ENCODE measurements at places on chromosomes 12 and 14.

GRCh38 chr12:131331148-131331750, 377.5 kb downstream of the ADGRD1 start:
- no peak for DNase-seq

GRCh38 chr12:27627123-27627852, 69.0 kb upstream of the REP15 start:
- DNase-seq = no peak

- no peak for DNase-seq
These were observed 15.5 kb upstream of the ZNF268 start for GRCh38 chr12:133165776-133166175.

- peak; percentile 45 for DNase-seq
These were observed 215.4 kb downstream of the PELI2 start for GRCh38 chr14:56333359-56334292.

- DNase-seq = no peak
These were observed 8.8 kb downstream of the DDX47 start for GRCh38 chr12:12821975-12822374.

- DNase-seq = no peak
These were observed 14.2 kb upstream of the DLK1 start for GRCh38 chr14:100712490-100712889.

GRCh38 chr14:95918466-95918865, 41.8 kb downstream of the TUNAR start:
- DNase-seq = no peak

DNA sequence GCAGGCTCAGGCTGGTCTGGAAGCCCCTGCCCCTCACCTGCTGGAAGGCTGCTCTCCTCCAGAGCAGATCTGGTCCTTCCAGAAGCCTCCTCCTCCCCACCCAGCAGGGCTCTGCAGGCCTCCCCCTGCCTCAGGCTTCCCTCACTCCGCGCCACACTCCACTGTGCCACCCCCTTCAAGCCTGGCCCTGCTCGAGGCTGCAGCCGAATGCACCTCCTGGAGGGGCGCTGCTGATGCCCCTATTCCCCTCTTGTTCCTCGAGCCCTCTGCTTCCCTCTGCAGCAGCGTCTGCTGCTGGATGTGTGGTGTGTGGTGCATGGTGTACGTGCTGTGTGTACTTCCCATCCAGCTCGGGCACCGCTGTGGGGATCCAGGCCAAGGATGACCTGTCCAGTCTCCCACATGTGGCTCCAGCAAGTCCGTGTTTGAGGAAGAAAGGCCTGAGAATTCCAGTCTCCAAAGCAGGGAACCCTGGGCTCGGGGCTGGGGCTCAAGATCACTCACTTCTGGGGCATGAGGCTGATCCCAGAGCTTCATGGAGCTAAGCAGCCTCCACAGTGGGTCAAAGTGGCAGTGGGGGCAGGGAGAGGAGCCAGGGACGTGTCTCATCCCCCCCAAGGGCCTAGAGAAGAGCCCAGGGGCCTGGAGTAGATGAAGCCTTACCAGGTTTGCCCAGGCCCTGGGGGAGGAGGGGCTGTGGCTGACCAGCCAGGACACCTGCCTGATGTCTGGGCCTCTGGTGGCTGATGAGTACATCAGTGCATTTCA, 136.0 kb upstream of the C14orf180 start:
- DNase-seq = no peak

GRCh38 chr14:28361486-28361885, 405.1 kb upstream of the FOXG1 start:
- DNase-seq = no peak

DNA sequence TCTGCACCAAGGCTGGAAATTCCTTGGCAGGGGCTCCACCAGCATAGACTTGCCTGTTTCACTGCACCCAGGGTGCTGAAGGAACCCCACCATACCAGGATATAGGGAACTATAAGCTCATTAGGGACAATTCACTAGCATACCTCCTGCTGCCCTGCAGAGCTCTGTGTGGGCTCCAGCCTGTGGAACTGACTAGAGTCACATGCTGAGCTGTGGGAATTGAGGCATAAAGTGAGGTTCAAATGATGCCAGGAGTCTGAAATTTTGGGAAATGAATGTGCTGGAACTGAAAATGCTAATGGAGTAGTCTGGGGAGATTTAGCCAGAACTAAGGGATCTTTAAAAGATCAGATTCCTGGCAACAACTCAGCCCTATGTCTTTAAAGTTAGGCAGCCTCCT, 7.3 kb upstream of the EMP1 start:
- DNase-seq = no peak

GRCh38 chr12:92019491-92020277, 126.0 kb downstream of the BTG1 start:
- no peak for DNase-seq
